ENCODE measurements at places on chromosomes 5 and 9.

DNA sequence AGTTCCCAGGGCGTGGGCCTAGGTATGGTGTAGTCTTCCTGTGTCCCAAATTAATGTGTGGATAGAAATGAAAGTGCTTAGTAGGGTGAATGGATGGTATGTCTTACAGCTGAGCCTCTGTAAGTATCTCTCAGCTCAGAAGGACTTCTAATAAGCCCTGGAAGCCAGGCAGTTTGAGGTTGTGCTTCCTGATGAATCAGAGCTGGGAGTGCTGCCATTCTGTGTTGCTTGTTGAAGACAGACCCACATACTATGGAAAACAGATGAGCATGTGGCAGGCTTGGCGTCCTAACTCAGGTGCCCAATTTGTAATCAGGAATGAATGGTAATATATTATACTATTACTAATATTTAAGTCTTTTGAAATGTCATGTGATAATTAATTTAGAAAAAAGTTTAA is 69.8 kb downstream of the CMYA5 start:
- no peak for DNase-seq

DNA sequence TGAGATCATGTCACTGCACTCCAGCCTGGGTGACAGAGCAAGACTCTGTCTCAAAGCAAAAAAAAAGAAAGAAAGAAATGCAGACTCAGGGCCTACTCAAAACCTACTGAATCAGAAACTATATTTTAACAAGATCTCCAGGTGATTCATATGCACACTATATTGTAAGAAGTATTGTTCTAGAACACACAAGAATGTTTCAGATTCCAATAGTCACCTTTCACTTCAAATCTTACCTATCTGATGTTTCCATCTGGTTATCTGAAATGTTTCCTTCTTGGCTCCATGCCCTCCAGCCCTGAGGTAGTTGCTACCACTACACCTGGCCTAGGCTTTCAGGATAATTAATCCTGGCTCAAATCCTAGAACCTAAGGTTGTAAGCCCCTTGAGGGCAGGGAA is 36.8 kb upstream of the SNX2 start:
- DNase-seq = no peak

DNA sequence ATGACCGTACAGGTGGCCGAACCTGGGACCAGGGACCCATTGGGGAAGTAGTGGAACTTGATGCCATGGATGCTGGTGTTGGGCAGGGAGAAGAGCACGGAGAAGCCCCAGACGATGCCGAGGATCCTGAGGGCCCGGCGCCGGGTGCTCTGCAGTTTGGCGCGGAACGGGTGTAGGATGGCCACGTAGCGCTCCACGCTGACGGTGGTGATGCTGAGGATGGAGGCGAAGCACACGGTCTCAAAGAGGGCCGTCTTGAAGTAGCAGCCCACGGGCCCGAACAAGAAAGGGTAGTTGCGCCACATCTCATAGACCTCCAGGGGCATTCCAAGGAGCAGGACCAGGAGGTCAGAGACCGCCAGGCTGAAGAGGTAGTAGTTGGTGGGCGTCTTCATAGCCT is 585 bp downstream of the NMUR2 start:
- DNase-seq = no peak

DNA sequence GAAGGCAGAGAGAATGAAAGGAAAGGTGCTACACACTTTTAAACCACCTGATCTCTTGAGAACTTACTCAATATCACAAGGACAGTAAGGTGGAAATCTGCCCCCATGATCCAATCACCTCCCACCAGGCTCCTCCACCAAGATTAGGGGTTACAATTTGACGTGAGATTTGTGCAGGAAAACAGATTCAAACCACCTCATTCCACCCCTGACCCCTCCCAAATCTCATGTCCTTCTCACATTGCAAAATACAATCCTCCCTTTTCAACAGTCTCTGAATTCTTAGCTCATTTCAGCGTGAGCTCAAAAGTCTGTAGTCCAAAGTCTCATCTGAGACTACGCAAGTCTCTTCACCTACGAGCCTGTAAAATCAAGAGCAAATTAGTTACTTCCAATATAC is 768.3 kb upstream of the COX7C start:
- no peak for DNase-seq

- peak; percentile 41 for DNase-seq
These were observed 789 bp downstream of the ACER2 start for GRCh38 chr9:19409401-19410194.

- no peak for DNase-seq
These were observed 598.4 kb downstream of the CHSY3 start for GRCh38 chr5:130502702-130503101.

DNA sequence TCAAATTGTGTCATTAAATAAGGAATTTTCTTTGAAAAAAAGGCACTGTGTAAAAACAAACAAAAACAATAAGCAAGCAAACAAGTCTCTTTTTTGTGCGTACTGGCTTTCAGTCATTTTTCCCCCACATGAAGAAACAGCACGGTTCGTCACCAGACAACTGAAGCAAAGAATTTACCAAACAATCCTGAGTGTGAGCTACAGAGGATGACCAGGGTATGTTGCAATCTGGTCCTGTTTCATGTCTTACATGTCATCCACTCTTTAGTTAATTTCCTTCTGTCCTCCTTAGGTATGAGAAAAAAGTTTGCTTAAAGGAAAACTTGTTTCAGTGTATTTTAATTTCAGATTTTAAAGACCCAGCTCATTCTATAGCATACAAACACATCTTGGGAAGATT is 1080.7 kb upstream of the NUDT12 start:
- DNase-seq = no peak

DNA sequence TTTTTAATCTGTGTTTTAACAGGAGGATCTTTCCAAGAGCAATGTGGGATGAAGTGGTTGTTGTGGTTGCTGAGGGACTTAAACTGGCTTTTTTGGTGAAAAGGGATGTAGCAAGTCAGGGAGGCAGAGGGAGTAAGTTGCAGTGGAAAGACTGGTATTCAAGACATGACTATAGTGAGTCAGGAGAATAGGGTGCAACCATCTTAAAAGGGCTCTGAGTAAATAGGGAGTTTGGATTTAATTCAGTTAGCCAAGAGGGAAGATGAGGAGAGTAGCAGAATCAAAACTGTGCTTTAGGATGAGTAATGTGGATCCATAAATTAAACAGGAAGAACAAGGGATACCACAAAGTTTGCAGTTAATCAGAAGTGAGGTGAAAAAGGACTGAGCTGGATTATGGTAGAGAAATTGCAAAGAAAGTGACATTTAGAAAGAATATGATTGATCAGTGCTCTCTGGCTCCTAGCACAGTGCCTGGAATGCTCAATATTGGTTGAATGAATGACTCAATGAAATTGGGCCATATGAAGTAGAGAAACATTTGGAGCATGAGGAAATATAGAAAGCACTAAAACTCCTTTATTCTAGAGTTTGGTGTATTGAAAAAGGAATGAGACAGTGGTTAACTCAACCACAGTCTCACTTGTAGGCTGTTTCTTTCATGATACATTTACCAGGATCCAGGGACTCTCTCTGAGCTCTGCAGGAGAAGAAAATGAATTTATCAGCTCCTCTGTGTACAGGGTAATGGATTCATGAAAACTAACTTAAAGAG is 5.1 kb downstream of the POLR3G start:
- DNase-seq = no peak

GRCh38 chr5:168585119-168585856 is 6.1 kb upstream of the PANK3 start:
- DNase-seq = no peak

GRCh38 chr9:105621001-105621400 is 41.3 kb upstream of the TAL2 start:
- no peak for DNase-seq

GRCh38 chr5:111092062-111092853 is at the start of gene WDR36:
WDR36 (plus strand) TSS chr5:111092348; CDS start chr5:111092457, 109 bp downstream.
- peak; percentile 89 for DNase-seq
